Iris pigment epithelial cell (primary cell): ENCODE measurements at places on chromosomes 3 and 15.

GRCh38 chr3:170352936-170353335 lies 4.6 kb upstream of the SKIL start:
- no peak for DNase-seq

GRCh38 chr3:73580343-73580742 lies 44.4 kb downstream of the PDZRN3 start:
- DNase-seq, result peak; percentile 28

GRCh38 chr3:94440767-94441493 lies 378.1 kb downstream of the NSUN3 start:
- peak; percentile 88 for DNase-seq

DNA sequence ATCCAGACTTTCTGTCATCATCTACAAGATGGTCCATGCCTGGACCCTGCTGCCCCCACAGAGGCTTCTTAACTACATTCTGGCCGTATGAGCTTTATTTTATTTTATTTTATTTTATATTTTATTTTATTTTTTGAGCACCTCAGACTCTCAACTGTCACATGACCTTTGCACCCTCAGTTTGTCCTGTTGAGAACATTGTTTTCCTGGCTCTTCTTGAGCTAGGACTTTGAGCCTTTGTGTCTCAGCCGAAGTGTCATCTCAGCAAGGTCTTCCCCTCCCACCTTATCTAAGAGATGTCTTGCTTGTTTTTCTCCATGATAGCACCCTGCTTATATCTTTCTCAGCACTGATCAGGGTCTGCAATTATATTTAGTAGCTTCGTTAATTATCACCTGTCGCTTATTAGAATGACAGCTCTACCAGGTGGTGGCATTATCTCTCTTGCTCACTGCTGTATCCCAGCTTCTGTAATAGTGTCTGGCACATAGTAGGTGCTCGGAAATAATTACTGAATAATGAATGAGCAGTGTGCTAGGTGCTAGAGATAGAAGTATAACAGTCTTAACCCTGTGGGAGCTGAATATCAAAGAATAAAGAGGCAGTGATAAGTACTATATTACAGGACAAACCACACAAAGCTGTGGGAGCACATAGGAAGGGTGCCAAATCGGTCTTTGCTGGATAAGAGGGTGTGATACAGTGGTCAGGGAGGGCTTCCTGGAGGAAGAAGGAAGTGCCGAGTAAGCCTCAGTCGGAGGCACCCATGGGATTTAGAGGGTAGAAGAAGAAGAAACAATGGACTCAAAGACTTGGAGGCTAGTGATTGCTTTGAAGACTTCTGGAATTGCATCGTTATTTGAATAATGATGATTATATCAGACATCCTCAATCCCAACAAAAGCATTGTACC lies 136.2 kb downstream of the ITPR1 start:
- DNase-seq, result no peak

- no peak for DNase-seq
Observed at GRCh38 chr15:66014635-66015182, 145.4 kb downstream of the RAB11A start.

DNA sequence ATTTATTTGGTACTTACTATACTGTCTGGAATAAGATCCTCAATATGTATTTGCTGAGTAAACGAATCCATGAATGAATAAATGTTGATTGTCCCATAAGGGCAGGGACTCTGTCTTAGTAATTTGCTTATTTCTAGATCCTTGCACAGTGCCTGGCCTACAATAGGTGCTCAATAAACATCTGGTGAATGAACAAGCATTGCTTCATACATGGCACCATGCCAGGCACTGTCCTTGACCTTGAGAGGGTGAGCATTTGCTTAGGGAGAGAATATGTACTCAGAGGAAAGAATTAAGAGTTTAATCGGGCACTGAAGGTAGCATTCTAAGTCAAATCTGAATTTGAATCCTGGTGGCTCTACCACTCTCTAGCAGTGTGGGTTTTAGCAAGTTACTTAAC lies 282.1 kb downstream of the THSD4 start:
- peak; percentile 50 for DNase-seq

GRCh38 chr3:156782921-156783320 lies 43.2 kb upstream of the LEKR1 start:
- no peak for DNase-seq

DNA sequence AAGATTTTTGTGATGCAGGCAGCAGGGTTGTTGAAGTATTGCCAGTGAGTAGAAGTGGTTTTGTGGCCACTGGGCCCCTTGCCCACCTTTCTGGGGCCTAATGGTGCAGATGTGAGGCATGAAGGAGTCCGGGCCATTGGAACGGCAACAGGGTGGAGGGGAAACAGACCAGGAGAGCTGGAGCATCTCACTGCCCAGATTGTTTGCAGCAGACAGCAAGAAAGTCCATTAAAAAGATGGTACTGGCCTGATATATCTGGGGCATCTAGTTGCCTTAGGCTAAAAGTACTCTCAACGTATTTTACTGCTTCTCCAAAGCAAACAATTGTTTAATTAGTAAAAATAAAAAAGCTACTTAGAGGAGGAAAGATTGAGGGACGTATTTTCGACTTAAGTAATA lies 298.4 kb downstream of the SATB1 start:
- no peak for DNase-seq

GRCh38 chr3:132342183-132342582 lies 25.0 kb downstream of the ACP3 start:
- DNase-seq, result no peak
